SK-N-SH (cell line): ENCODE measurements at places on chromosomes 16 and 17. TPM values are rescaled to one million over a fixed set of nuclear protein-coding genes. Genes with fewer than 3 reads are reported as not detected.

GRCh38 chr16:79985606-79986005 is 385.1 kb upstream of the MAF start:
- DNase-seq, result no peak

GRCh38 chr17:74427763-74428153 is 4.1 kb upstream of the GPRC5C start:
- DNase-seq, result no peak

Gene CD300E
- not detected in 2 replicates for polyA plus RNA-seq

- no peak for DNase-seq
Measured at GRCh38 chr17:77753246-77753645, 205.3 kb upstream of the TNRC6C start.

DNA sequence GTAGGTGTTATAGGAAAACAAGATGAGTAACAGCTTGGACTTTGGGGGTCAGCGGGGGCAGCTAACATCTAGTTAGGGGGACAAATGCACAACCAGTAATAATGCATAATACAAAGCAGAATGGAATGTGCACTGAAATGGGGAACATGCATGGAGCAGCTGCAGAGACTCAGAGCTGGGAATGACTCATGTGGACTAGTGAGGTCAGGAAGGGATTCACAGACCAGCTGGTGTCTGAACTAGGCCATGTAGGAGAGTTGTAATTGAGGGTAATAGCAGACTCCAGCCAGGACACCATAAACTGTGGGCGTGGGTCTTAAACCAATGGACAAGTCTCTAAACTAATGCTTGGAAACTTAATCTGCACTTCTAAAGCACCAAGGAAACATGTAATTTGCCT is 176.8 kb upstream of the ASIC2 start:
- no peak for DNase-seq

GRCh38 chr16:17331071-17331607 is 139.6 kb downstream of the XYLT1 start:
- no peak for DNase-seq
